ENCODE measurements at places on chromosomes 11 and 22.

DNA sequence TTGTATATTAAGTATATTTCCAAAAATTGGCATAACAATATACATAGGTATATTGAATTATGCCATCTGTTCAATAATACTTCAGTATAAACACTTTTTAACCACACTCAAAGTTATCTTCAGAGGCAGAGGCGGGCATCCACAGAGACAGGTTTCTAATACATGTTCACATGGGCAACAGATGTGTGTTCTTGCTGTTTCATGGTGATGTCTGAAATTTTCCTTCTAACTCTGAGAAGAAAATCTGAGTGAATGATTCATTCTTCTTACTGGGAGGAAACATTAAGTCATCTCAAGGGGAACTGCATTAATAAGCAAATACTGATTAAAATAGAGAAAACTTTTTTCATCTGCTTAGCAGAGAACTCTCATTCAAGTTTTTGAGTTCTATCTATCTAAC lies 1074.5 kb downstream of the LRRC4C start:
- DNase-seq: peak; percentile 66

DNA sequence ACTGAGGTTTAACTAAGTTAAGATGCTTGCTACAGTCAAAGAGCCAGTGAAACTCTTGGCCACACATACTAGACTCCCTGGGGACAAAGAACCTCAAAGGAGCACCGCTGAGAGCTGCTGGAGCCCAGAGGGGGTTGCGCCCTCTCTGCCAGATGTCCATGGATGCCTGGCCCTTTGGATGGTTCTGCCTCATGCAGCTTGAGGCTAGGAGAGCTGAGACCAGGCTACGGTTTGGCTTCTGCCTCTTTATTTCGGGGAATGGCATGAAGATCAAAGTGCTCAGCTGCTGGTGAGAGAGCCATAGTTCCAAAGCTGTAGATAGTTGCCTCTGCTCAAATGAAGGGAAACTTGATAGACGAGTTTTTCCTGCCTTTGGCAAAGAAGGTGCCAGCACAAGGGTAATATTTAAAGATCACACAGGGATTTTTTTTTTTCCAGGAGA lies 43.0 kb downstream of the RASSF10 start:
- no peak for DNase-seq

- DNase-seq: no peak
Observed at GRCh38 chr11:125393331-125393730, 102.7 kb downstream of the FEZ1 start.

DNA sequence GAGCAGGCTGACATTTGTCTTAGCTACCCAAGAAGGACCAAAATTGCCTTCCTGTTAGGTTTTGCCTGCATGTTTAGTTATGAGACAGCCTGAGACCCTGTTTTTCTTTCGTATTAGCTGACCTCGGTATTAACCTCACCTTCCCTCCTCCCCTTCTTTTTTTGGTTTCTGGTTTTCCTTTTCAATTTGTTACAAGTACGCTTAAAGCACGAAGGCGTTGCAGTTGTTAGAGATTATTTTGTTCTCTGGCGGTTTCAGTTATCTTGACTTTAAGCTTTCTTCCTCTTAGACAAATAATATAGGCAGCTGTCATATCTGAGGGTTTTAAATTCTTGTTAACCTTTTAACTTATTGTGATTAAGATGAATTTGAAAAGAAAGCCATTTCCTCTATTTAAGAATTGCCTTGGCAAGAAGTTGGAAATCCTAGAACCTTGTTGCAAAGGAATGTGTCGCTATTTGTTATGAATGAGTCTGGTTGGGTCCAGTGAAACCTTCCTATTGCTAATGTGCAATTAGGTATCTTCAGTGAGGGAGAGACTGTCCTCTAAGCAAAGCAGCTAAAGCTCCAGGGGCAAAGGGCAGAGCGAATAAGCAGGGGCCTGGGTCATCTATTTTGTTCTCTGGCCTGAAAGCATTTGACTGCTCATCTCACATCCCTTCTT lies 45.7 kb downstream of the PACS1 start:
- DNase-seq: peak; percentile 56

- DNase-seq: peak; percentile 52
Observed at GRCh38 chr11:63635762-63636465, 21.7 kb upstream of the PLAAT3 start.

DNA sequence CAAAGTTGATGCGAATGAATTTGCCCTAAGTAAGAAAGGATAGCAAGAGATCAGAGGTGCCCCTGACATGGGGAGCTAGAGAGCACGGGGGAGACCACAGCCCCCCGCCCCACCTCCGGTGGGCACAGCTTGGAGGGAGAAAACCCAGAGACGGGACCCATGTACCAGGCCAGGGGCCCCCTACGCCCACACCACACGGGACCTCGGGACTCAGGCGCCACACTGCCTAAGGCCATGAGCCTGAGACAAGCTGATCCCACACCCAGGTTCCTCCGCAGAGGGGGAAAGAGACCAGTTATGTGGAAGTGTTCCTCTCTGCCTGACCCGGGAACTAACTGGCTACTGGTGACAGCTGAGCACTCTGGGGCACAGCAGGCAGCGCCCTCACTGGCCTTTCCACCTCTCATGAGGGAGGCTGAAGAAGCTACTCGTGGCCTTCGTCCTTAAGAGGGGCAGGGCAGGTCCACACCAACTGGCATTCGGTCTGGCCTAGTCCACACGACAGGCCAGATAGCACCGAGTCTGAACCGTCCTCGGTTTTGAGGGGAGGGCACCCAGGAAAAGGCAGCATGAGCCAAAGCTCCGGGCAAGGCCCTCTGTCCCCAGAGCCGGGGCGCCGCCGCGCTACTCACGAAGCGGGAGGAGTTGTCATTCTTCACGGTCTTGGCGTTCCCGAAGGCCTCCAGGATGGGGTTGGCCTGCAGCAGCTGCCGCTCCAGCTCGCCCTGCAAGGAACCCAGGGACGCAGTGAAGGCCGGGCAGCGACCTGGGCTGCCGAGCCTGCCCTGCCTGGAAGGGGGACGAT lies 65.8 kb downstream of the MYH9 start:
- no peak for DNase-seq

DNA sequence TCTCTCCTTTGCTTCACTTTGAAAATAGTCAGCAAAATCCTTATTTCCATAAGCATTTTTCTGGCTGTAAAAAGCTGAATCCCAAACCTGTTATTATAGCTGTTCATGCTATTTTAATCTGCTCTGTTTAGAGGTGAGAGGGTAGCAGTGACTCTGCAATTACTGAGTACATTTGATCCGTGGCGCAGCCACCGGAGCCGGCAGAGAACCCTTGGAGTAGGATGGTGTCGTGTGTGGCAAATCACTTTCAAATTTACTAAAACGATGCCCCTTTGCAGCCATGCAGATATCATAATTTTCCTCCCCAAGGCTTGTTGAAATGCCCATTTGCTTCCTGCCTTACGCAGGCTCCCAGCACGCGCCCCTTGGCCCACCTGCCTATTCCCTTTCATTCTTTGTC lies 69.6 kb downstream of the ZBTB16 start:
- DNase-seq: no peak

DNA sequence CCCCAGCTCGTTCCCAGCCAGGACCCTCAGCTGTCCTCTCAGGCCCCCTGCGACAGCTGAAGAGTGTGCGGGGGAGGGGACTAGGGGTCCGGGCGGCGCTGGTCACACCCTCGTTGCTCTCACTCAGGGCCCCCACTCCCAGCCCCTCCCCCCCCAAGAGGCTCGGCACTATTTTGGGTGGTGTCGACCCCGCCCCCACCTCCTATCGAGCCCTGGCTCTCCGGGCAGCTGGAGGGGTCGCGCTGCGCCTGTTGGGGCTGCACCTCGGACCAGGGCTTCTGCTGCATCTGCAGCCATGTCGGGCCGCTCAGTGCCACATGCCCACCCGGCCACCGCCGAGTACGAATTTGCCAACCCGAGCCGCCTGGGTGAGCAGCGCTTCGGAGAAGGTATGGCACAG lies at the start of gene HSPB2:
Gene HSPB2, plus strand, starts transcription at position 200 of the 400 bp plus-strand sequence. Its CDS starts 96 bp downstream, at position 296.
- DNase-seq: no peak

GRCh38 chr11:21896216-21896615 lies 296.7 kb upstream of the ANO5 start:
- DNase-seq: no peak

DNA sequence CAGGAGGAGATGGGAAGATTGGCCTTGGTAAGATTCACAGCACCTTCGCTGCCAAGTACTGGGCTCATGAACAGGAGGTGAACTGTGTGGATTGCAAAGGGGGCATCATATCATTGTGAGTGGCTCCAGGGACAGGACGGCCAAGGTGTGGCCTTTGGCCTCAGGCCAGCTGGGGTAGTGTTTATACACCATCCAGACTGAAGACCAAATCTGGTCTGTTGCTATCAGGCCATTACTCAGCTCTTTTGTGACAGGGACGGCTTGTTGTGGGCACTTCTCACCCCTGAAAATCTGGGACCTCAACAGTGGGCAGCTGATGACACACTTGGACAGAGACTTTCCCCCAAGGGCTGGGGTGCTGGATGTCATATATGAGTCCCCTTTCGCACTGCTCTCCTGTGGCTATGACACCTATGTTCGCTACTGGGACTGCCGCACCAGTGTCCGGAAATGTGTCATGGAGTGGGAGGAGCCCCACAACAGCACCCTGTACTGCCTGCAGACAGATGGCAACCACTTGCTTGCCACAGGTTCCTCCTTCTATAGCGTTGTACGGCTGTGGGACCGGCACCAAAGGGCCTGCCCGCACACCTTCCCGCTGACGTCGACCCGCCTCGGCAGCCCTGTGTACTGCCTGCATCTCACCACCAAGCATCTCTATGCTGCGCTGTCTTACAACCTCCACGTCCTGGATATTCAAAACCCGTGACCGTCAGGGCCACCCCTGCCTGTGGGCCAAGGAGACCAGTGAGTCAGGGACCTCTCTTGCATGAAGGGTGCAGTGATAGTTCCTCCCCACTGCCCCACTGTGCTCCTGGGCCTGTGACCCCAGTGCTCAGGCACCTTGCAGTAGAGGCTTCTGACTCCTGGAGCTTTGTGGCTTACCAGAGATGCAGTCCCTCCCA lies 83.6 kb downstream of the BCR start:
- no peak for DNase-seq

- DNase-seq: no peak
Observed at GRCh38 chr11:35602160-35602793, 16.0 kb upstream of the FJX1 start.

GRCh38 chr11:74905326-74905725 lies 43.6 kb downstream of the XRRA1 start:
- no peak for DNase-seq

DNA sequence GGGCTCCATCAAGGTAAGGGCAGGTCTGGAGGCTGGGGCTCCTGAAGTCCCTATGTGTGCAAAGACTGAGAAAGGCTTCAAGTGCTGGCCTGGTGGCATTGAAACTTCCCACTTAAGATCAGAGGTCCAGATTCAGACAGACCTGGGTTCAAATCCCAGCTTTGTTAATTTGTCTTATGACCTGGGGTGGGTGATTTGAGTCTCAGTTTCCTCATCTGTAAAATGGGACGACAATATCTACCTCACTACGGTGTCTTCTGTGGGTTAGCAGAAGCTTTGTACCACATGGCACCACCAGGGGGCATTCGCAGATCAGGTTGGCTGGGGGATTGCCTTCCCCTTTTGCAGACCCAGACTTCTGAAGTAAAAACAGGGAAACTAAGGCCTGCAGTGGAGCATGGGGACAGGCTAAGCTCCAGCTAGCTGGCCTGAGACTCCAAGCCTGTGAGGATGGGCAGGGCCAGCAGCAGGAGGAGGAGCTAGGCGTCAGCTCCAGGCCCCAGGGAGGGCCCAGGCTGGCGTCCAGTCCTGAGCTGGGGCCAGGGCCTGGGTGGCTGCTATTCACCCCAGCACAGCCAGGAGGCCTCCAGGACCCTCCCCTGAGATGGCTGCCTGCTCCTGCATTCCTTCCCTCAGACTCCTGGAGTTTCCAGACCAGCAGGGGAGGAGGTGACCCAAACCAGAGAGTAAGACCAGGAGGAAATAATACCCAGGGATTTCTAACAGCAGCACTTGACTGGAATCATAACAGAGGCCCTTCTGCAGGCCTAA lies 1.5 kb downstream of the CASTOR1 start:
- peak; percentile 85 for DNase-seq

DNA sequence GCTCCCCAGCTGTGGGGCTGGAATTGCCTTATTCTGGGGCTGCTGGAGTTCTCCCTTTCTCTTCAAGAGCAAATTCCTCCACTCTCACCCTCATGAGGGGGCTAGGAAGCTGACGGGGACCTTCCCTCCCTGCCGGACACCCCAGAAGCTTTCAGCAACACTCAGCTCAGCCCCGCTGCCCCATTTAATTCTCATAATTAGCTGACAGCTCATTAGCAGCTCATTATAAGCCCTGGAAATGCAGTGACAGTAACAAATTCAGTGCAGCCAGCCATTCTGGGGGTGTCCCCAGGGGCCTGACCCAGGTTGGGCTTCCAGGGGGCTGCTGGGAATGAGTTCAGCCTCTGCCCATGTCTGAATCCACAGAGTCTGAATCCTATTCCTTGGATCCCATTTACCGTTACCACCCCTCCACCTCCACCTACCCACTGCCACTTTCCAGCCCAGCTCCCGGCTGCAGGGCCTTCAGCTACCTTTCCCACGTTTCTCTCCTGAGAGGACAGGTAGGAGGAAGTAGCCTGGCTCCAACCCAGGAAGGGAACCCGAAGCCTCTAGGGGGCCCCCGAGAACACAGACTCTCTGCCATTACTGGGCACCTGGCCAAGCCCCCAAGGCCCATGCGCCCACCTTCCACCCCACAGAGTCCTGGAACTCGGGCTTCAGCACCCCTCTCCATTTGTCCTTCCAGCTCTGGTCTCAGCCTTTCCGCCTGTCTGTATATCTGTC lies 101.7 kb upstream of the LMO1 start:
- no peak for DNase-seq

- DNase-seq: peak; percentile 34
Observed at GRCh38 chr11:47553406-47553743, 443 bp upstream of the CELF1 start.

GRCh38 chr11:127233998-127234397 lies 233.4 kb upstream of the KIRREL3 start:
- no peak for DNase-seq

DNA sequence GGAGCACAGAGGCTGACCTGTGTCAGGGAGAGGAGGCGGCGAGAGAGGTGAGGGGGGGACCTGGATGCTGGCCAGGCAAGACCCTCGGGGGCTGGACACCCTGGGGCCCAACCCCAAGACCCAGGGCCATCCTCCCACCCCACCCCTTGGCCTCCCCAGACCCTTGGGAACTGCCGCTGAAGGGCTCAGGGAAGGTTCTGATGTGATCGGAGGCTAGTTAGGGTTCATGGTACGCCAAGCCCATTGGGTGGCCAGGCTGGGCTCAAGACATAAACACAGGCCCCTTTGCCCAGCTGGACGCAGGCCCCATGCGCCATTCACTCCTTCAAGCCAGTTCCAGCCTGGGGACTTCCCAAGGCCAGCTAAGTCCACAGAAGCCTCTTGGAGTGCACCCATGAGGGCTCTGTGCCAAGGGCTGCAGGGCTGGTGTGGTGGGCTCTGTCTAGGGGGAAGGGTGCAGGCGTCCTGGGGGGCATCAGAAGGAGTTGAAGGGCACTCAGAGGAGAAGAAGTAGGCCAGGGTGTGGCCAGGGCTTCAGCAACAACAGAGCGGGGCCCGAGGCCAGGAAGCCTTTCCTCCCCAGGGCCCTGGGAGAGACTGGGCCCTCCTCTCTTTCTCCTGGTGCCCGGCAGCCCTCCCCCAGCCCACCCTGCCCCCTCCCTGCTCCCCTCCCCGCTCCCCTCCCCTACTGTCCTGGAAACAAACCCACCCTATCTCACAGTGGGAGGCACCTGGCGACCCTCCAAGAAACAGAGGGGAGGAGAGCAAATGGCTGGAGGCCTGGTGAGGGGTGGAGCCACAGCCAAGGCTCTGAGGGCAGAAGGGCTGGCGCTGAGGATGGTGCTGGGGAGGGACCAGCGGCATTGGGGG lies 12.9 kb downstream of the TSPAN32 start:
- peak; percentile 43 for DNase-seq

Data from iris pigment epithelial cell (primary cell).